Stimulated activated CD8-positive, alpha-beta memory T cell treated with anti-CD3 and anti-CD28 coated beads, Interleukin-2, amount 100 ng/mL, for 1 hour (primary cell): ENCODE measurements at places on chromosomes 6 and 20.

- DNase-seq: no peak
Observed at GRCh38 chr6:129096651-129097290, 213.8 kb downstream of the LAMA2 start.

DNA sequence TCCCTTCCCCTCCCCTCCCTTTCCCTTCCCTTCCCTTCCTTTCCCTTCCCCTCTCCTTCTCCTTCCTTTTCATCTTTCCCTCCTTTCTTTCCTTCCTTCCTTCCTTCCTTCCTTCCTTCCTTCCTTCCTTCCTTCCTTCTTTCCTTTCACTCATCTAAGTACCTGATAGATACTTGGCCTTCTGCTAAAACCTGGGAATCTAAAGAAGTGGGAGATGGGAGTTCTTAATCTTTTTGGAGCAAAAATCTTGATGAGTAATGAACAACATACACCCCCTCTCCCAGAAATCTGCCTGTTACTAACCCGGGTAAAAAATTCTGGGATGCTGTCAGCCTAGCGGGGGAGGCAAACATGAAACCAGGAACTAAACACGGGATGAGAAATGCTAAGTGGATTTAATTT lies 100.7 kb downstream of the VEGFA start:
- DNase-seq: no peak

DNA sequence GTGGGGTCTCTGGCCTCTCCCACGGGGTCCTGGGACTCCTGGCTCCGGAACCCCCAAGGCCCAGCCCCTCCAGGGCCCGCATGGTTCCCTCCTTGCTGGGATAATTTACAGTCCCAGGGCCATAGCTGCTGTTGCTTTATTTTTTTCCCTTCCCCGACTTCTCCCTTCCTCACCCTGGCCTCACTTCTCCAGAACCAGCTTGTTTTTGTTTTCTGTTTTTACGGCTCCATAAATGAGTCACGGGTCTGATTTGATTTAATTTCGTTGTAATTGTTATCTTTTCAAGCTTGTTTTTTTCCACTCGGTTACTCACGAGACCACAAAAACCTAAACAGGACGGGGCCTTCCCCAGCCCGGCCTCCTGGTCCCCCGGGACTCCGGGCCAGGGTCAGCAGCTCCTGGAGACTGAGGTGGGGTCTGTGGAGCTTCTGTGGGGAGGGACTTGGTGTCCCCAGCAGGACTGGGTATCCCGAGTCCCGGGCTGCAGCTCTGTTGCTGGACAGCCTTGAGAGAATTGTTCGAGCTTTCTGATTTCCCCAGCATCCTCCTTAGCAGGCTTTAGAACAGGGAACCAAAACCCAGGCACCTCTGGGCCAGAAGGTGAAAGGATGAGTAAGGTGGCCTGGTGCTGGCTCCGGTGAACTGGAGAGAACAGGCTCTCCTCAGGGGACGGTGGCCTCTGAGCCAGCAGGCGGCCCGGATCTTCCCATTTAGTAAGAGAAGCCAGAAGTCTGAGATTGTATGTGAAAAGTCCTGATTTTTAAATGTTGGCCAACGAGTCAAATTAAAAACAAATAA lies 94.9 kb downstream of the CEBPB start:
- DNase-seq: no peak

DNA sequence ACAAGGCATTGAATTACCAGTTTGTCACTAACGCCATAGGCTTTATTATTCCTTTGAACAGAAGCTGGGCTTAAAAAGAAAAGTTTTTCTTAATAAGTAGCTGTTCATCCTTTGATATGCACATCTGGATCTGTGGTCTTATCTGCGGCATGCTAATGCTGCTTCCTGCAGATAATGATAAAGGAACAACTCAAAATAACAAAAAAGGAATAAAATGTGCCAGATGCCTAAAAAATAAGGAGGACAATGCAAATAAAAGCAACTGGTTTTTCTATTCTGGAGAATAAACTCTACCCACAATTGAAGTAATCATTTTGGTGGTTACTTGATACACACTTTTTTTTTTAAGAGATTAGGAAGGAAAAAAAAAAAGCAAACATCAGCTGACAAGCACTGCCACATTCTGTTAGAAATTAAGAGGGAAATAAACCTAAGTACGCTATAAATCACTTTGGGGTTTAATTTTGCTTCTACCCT lies 156.8 kb upstream of the SALL4 start:
- no peak for DNase-seq

DNA sequence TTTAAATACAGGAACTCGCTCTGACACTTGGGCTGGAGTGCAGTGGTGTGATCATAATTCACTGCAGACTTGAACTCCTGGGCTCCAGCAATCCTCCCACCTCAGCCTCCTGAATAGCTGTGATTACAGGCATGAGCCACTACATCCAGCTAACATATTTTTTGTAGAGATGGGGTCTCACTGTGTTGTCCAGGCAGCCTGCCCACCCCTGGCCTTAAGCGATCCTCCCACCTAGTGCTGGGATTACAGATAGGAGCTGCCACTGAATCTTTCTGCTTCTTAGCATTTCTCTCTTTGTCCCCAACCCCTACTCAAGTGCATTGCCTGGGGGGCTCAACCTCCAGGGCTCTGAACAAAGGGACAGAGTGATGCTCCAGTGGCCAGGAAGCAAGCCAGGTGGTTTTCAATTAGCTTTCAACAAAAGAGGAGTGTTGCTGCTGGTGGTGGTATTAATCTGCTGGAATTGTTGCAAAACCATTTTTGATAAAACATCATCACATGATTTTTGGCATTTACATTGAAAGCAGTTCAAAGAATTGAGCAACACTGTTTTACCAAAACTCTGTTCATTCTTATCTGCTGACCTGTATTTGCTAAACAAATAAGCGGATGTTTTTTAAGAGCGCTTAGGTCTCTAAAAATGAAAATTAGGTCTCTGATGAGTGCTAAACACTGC lies 40.4 kb upstream of the BPIFA2 start:
- no peak for DNase-seq

DNA sequence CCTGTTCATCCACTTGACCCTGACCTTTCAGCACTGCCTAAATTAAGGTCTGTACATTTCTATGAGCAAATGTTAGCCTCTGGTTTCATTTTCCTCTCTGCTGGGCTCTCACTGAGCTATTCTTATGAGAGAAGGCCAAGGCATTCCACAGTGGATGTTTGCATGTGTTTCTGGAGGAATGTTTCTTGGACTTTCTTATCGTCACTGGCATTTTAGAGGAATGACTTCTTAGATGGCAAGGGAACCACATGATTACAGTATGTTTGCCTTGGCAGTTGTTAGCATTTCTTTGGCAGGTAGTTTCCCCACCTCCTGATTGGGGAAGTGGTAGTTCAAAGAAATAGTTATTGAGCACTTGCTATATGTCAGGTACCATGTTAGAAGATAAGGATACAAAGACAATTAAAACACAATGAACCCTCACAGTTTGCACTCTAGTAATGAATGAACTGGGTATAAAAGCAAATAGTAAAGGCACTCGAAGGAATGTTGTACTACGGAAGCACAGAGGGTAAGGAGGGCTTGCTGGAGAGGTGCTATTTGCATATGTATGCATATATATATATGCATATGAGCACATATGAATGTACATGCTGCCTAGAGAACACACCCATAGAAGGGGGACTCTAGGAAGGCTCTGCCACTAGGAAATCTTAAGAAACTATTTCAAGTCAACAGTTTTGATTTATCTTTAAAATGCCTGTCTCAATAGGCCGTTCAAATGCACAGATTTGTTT lies 307.4 kb downstream of the EYA4 start:
- no peak for DNase-seq

DNA sequence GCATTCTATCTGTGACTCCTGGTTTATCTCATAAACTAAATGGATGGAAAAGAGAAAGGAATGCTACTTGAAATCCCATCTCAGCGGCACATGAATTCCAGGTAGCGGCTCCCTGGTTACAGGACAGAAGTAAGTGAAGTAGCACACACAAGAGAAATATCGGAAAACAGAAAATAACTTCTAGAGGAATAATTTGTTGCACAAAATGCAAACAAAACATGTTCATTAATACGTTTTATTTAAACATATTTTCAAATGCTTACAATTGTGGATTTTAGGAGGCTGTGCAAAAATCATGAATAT lies 26.5 kb upstream of the RPS6KA2 start:
- DNase-seq: no peak
